ENCODE measurements at places on chromosomes 16 and 17.

DNA sequence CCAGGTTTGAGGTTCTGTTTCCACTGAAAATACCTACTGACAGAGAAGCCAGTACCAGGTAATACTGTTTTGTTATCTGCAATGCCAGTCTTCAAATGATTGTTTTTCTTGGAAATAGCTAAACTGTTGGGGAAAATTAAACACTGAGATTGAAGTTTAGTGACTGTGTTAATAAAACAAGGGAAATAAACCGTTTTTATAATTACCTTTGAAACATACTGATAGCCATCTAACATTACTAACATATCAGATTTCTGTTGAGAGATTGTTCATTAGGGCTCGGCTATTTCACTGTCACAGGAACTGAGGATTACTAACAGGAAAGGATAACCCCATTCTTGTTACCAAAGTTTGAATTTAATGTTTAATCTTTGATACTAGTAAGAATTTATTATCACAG is 42.1 kb downstream of the CYB5B start:
- DNase-seq, result no peak

GRCh38 chr16:46606231-46606630 is 14.9 kb downstream of the SHCBP1 start:
- no peak for DNase-seq

DNA sequence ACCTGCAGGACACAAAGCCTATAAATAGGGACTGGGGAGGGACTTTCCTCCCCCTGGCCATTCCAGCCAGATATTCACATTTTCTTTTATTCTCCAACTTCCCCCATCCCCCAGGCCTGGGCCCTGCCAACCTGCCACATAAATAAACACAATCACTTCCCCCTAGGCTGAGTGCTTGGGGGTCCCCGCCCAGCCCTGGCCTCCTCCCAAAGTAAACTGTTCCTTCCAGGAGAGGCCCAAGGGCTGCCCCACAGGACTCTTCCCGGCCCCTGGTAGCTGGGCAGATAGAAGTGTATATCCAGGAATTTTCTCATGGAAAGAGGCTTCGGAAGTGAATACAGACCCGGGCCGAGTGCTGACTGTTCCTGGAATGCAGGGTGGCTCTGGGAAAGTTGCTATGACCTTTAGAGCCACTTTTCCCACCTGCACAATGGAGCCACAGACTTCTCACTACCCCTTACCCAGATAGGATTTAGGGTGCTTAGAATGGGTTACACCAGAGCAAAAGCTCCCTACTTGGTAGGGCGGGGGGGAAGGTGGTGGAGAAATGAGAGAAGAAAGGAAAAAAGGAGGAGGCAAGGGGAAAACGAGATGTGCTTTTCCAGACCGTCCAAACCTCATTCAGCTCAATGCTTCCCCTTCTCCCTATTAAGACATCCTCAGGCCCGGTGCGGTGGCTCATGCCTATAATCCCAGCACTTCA is 8.5 kb downstream of the CSF3 start:
- DNase-seq, result no peak

DNA sequence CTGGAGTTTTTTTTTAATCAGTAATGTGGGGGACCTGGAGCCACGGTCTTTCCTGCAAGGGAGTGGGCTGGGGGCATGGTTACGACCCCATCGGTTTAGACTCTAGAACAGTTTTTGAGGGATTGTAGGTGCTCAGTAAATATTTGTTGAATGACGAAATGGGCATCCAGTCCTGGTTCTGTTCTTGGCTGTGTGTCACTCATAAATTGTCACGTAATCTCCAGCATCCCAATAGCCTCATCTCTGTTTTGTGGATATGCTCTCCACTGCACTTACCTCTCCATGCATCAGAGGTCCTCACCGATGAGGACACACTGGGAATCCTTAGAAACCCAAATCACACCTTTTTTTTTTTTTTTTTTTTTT is 497 bp upstream of the SLC38A7 start:
- no peak for DNase-seq

DNA sequence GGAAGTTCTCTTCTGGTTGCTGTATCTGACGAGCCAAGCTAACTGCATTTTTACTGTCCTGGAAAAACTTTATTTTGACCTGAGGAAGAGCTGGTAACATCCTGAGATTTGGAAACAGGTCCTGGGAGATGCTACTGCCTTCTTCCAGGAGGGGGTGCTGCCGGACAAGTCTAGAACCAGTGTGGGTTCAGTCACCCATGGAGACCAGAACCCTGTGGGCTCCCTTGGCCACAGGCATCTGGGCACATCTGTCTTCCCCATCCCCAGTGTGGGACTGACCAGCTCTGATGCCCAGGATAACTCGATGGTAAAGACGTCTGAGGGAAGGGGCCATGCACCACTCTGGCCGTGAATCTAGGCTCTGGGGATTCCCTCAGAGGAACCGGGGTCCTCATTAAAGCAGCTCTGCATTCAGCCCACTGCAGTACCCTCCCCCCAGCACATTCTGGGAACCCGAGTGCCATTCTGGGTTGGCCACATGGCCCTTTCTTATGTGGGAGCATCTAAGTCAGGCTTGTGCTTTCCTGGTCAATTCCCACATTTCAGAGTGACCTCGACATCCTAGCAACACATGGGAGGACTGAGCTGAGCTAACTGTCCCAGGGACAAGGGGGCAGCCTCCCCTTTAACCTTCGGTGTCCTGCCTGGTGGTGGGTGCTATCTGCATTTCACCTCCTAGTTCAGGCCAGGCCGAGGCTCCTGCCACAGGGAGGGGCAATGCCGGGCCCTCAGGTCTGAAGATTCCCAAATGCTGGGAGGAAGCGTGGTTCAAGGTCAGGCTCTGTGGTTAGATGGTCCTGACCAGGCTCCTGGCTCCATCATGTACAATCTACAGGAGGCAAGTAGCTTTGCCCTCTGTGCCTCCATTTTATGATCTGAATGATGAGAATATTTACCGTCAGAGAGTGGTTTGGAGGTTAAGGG is 6.4 kb downstream of the C16orf86 start:
- DNase-seq, result no peak

GRCh38 chr17:47807421-47807820 is 14.2 kb downstream of the OSBPL7 start:
- DNase-seq, result no peak

- DNase-seq, result no peak
Measured at GRCh38 chr17:72978593-72979218, 113.8 kb downstream of the SLC39A11 start.

DNA sequence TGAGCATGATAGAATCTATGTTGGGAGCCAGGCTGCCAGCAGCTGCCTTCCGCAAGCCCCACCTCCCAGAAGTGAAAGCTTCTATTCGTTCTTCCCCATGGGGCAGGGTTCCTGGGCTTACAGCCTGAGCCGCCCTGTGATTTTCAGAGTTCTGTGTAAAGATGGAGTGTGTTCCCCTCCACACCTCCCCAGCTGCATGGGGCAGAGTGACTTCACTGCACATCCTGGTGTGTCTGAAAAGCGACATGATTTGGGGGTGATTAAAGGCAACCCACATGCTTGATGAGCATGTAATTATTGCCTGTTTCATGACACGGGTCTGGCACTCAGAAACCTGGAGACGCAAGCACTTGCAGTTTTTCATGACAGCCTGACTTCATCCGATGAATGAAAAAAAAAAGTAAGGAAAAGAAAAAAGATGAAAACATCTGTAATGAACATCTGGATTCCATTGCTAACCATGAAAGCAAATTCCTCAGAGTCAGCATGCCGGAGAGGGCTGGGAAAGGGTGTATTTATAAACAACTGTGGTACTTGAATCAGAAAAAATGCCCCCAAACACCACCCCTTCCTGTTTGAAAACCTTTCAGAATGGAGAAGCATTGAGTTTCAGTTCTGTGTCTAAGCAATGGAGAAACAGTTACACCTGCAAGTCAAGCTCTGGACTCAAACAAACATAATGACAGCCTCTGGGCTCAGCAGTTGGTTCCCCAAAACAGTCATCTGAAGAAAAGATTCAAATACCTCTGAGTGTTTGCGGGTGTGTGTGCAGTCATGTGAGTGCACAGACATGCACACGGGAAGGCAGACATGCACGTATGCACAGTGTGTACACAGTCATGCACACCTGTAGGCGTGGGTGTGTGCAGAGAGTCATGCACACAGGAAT is 266.0 kb downstream of the ENGASE start:
- no peak for DNase-seq

DNA sequence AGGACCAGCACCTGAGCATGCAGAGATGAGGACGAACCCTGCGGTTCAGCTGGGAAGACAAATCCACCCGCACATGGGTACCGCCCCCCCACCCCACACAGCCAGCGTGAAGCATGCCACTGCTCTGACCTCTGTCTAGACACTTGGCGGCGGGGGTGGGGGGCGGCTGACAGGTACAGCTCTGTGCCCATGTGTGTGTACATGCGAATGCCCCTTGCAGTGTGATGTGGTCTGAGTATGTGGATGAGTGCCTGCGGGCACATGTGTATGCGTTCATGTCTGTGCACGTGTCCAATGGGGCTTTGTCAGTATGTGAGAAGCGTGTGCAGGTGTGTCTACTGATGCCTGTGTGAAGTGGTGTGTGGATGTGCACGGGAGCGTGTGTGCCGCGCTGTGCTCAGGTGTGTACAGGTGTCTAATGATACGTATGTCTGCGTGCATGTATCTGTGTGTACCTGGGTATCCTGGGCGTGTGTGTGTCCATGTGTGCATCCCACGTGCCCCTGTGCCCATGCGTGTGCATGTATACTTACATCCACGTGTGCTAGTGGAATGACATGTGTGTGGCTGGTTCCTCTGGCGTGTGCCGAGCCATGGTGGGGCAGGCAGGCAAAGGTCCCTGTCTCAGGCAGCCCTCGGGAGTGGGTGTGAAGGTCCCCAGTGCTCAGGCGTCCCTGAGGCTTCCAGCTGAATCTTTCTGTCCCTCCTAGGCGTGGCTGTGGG is 636 bp upstream of the RAP1GAP2 start:
- DNase-seq, result no peak

DNA sequence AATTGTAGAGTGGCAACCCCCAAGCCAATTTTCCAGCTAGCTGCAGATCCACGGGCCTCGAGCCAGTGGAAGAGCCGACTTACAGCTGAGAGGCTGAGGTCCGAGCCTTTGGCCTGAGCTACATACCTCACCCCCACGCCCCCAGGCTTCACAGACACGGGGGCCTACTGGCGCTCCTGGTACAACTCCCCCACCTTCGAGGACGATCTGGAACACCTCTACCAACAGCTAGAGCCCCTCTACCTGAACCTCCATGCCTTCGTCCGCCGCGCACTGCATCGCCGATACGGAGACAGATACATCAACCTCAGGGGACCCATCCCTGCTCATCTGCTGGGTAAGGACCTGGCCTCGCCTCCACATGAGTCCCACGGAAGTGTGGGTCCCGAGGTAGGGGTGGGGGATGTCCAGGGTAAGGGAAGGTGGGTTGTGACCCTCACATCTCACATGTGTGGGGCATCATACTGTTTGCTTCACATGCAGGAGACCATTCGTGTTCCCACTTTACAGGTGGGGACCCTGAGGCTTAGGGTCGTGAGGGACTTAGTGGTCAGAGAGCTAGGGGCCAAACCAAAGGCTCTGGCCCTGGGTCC is 3.4 kb downstream of the ACE start:
- DNase-seq, result no peak

GRCh38 chr17:79203016-79203415 is 128.4 kb downstream of the ENGASE start:
- no peak for DNase-seq

DNA sequence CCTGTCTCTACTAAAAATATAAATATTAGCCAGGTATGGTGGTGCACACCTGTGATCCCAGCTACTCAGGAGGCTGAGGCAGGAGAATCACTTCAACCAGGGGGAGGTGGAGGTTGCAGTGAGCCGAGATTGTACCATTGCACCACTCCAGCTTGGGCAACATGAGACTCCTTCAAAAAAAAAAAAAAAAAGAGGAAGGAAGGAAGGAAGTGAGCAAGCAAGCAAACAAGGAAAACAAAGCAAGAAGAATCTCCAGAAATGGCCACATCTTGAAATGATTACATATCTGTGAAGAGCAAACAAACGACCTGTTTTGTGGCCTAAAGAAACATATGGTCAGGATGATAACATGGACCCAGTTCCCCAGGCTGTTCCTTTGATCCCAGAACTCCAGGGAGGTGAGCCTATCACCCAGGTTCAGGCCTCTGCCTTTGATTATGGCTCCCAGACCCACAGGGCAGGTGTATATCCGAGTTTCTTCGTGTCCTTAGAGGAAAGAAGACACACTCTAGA is 8.9 kb downstream of the ACOX1 start:
- no peak for DNase-seq

DNA sequence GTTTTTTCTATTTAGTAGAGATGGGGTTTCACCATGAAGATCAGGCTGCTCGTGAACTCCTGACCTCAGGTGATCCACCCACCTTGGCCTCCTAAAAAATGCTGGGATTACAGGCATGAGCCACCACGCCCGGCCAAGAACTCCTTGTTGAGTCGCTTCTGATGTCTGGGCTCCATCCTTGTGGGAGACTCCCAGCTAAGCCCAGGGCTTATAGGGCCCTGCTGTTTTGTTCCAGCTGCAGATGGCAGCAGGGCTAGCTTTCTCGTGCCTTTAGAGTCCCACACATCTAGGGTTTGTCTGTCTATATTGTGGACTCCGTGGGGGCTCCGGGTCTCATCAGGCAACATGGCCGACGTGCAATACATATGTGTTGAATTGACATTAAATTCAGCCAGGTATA is 39.3 kb upstream of the MED9 start:
- no peak for DNase-seq

GRCh38 chr17:1162116-1162855 is 17.5 kb downstream of the ABR start:
- no peak for DNase-seq

GRCh38 chr17:59026176-59026939 is 80.3 kb downstream of the TRIM37 start:
- no peak for DNase-seq

All from stimulated activated CD4-positive, alpha-beta T cell treated with anti-CD3 and anti-CD28 coated beads, Interleukin-1b, Interleukin-23, amount 100 ng/mL, for 24 hours (primary cell).